ENCODE measurements at places on chromosomes 1 and 21. TPM values are rescaled to one million over a fixed set of nuclear protein-coding genes. Genes with fewer than 3 reads are reported as not detected.

DNA sequence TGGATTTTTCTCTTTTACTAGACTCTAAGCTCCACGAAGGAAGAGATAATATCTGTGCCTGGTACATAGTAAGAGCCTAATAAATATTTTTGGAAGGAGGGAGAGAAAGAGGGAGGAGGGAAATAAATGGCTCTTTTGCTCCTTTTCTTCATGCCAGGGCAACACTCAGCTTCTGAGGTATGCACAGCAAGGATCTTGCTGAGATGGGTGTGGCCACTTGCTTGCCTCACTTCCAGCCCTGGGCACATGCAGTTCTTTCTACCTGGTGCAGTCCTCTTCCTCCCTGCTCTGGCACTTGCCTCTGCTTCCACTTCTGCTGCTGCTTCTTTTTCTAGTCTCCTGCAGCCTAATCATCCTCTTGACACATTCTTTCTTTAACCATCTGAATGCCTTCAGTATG lies 148.1 kb downstream of the FGGY start:
- no peak for DNase-seq

PRRX1 gene
- total RNA-seq, result 0.31 TPM

LIN28A gene
- total RNA-seq, result 1,150 TPM

LAMC2 gene
- 7.9 TPM for total RNA-seq

TNFRSF1B gene
- total RNA-seq, result 2.1 TPM

DNA sequence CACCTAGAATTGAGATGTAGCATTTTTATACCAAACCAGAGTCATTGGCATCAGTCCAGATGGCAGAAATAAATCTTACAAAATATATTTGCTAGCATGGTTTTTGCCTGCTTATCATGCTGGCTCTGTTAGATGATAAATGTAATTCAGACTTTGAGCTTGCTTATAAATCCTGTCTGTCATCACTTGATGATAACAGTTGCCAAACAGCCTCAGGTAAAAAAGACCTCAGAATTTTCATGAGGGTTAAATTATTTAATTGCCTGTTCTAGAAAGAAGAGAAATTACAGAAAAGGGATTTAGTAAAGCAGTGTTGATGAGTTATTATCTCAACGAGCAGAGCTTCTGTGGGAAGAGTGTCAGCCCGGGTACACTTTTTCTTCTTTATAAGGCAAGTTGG lies 83.3 kb downstream of the FNBP1L start:
- no peak for DNase-seq

GRCh38 chr1:2466958-2467554 lies 9.0 kb upstream of the PLCH2 start:
- peak; percentile 71 for DNase-seq

Measured in WTC11 (cell line).